Stimulated activated CD4-positive, alpha-beta T cell treated with anti-CD3 and anti-CD28 coated beads, Interleukin-1b, Interleukin-23, amount 100 ng/mL, for 1 hour (primary cell): ENCODE measurements at places on chromosomes 7 and 10.

- DNase-seq, result no peak
Measured at GRCh38 chr10:131310551-131311401, 745 bp downstream of the TCERG1L start.

GRCh38 chr7:114426382-114426781 is 11.8 kb downstream of the FOXP2 start:
- DNase-seq, result no peak

DNA sequence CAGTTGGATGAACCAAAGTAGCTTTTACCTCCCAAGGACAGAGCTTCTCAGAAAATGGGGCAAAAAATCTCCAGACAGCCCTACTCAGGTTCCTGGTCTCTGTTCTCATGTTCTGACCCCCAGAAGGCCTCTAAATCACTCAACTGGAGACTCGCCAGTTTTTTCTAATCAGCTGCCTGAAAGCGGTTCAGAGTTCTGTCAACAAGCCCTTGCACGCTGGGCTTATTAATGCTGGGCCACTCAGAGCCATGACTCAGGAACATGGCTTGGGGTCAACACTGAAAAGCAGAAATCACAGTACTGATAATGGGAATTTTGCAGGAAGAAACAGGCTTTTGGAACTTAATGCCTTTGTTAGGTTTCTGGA is 15.3 kb downstream of the ECHDC3 start:
- no peak for DNase-seq

DNA sequence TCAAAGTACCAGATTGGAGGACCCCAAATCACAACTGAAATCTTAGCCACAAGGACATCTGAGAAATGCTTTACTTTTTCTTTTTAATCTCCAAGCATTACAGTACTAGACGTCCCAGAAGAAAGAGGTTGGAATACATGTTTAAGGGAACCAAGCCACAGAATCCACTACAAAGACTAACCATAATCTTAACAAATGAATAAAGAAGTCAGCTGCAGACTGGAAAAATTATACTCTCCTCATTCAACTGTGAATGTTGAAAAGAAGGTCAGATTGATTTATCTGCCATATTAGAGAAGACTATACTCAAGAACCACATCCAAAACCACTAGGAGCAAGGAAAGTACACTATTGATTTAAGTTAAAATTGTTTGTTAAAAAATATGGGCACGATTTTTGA is 102.1 kb upstream of the ABCB5 start:
- DNase-seq, result no peak

- DNase-seq, result no peak
Measured at GRCh38 chr10:125521721-125522680, 161.0 kb downstream of the TEX36 start.

- DNase-seq, result no peak
Measured at GRCh38 chr10:28906415-28906814, 229.1 kb downstream of the BAMBI start.

GRCh38 chr10:62687230-62687748 is 117.2 kb upstream of the ADO start:
- DNase-seq, result no peak

DNA sequence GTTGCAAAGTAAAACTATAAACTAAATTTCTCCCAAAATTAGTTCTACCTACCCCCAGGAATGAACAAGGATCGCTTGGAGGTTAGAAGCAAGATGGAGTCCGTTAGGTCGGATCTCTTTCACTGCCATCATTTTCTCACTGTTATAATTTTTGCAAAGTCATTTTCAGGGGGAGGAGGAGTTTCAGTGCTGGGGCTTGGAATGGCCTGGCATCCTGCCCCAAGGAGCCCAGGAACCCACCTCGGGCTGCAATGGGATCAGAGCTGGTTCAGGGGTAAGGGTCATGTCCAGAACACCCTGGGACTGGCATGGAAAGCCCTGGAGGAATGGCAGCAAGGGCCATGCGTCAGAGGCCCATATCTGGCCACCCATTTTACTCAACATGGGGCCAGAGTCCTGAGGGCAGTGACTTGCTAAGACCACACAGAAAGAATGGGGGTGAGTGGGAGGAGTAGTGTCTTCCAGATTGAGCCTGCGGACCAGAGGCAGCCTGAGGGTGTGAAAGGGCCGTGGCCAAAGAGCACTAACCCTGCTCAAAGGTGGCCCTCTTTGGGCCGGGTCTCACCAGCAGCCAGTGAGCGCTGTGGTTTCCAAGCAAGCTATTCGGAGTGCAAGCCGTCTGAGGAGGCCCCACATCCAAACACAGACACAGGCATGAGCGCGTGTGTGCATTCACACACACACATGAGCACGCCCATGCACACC is 31.8 kb downstream of the GPRIN2 start:
- DNase-seq, result no peak

DNA sequence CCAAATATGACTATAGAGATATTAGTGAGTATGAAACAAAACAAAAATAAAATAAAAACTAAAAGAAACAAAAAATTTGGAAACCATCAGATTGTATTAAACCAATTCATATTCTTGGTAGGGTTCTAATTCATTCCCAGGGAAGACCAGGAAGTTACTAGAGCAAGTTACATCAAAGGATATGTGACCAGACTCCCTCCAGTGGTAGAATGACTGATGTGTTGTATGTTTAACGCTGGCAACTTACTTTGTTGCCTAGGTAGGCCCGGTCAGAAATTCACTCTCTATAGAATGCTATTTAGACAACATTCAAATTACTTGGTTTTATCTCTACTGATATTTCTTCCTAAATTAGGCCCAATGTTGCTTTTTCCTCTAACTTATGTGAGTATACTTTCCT is 5.2 kb downstream of the PHYHIPL start:
- DNase-seq, result no peak

- DNase-seq, result no peak
Measured at GRCh38 chr10:127298381-127298780, 102.0 kb upstream of the INSYN2A start.

DNA sequence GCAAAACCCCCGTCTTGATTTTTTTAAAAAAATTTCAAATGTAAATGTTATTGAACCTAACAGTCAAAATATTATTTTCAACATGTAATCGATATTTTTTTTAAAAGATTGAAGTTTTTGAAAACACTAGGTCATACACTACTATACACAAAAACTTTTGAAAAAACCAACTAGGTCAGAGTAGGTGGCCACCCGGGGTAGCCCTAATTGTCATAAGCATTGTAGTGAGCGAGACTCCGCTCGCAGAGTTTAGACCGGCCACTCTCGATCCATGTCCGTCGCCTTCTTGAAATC is 417 bp downstream of the RFC2 start:
- no peak for DNase-seq

DNA sequence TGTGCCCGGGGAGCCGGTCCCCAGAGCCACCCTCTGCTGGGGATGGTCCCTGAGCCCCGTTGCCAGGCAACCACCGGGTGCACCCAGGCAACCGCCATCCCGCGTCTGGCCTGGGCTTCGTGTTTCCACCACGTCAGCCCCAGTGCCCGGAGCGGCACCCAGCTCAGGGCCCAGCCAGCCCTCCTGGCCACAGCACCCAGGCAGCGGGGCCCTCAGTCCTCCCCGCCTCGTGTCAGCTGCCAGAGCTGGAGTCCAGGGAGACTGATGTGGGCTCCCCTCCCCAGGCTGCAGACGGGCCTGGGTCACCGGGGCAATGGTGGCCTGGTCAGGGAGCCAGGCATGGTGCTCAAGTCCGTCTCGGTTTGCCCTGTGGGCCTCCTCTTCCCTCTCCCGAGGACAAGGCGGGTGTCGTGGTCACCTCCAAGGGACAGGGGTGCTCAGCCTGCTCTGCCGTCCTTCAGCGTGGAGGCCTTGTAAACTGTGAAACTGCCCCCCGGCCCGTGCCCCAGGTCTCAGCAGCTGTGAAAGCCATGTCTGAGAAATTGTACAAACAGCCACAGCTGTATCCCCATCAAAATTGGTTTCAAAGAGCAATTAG is 72.5 kb downstream of the MICALL2 start:
- DNase-seq, result no peak

DNA sequence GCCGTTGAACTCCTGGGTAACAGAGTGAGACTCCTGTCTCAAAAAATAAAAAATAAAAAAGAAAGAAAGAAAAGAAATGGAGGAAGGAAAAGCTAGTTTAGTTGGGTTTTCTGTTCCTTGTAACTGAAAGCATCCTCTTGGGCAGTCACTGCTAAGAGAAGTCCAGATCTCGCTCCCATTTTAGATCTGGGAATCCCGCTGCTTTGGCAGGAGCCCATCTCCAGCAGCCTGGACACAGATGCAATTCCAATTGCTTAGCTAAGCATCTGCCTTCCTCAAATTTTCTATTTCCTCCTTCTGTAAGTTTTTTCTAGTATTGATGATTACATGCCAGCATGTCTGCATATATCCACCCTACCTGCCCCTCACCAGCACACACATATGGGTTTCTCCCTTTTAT is 54.1 kb downstream of the DENND2A start:
- no peak for DNase-seq

DNA sequence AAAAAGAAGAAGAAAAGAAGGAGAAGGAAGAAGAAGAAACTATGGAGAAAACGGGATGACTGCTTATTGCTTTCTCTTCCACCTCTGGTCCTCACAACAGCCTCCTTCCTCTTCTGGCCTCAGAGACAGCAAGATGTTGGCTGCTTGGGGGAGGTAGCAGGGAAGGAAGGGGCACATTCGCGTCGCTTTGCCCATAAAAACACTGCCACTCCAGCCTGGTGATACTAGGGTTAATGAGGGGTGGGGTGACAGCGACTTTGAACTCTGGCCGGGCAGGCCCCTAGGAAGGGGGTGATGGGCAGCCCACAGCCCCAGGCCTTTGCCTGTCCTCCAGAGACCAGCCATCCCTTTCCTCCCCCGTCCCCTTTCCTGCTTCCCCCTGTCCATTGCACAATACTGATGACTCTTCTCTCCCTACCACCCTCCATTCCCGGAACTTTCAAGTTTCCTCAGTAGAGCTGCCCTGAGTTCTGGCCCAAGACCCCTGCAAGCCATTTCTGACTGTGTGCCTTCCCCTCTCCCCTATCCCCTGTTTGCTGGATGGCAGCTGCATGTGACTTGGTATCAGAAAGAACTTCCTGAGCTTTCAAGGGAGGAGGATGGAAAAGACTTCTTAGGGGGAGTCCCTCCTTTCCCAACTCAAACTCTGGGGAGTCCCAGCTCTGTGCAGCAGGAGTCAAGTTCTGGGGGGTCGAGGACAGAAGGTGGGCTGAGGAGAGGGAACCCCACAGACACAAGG is 2.2 kb upstream of the CUEDC2 start:
- DNase-seq, result no peak

DNA sequence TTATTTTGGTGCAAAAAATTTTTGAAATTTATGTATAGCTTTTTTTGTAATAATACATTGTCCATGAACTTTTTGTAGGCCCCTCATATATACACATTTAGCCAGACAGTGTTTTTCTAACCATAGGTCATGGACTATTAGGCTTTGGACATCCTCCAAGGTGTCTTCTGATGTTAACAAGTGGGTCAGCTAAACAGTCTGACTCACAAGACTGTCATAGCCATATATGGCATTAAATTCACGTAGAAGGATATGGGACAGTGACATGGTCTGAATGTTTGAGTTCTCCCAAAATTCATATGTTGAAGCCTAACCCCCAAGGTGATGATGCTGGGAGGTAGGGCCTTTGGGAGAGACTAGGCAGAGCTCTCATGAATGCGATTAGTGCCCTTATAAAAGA is 14.0 kb upstream of the NUB1 start:
- DNase-seq, result no peak

GRCh38 chr7:145211211-145211610 is 375.4 kb upstream of the TPK1 start:
- DNase-seq, result no peak

GRCh38 chr7:78662939-78663338 is 790.5 kb downstream of the MAGI2 start:
- no peak for DNase-seq

DNA sequence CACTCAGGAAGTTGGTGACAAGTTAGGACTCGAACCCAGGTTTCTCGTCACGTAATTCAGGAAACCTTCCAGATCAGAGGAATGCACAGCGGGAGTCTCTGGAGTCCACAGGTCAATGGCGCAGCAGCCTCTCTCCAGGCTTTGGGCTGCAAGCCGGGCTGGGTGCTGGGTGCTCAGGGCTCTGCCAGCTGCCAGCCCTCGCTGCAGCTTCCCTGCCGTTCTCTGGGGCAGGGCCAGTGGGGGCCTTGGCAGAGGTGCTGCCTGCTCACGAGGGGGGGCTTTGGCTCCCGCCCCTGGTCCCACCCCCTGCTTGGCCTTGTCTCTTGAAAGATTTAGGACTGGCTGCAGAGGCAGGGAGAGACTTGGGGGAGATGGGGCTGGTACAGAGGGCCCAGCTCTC is at the start of gene TACR2:
TSS of gene TACR2 (minus strand) at position 224 of the 400 bp plus-strand sequence. CDS start 595 bp downstream, outside the sequence.
- DNase-seq, result no peak

- no peak for DNase-seq
Measured at GRCh38 chr10:109820620-109821405, 102.5 kb downstream of the XPNPEP1 start.

DNA sequence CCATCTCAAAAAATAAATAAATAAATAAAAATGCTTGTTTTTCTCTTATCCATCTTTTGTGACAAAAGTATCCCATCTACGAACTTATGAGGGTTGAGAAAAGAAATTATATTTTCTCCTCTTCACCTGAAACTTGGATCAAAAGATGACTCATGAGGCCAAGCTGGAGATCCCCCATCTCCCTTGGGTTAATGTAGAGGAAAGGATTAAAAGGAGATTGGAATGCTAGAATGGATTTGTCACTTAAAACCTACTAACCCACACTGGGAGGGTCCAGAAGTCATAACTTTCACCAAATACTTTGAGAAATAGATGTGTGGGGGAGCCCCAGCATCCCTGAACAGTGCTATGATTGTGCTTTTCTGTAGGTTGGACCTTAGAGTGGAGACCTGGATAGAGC is 46.3 kb upstream of the PIK3CG start:
- no peak for DNase-seq

DNA sequence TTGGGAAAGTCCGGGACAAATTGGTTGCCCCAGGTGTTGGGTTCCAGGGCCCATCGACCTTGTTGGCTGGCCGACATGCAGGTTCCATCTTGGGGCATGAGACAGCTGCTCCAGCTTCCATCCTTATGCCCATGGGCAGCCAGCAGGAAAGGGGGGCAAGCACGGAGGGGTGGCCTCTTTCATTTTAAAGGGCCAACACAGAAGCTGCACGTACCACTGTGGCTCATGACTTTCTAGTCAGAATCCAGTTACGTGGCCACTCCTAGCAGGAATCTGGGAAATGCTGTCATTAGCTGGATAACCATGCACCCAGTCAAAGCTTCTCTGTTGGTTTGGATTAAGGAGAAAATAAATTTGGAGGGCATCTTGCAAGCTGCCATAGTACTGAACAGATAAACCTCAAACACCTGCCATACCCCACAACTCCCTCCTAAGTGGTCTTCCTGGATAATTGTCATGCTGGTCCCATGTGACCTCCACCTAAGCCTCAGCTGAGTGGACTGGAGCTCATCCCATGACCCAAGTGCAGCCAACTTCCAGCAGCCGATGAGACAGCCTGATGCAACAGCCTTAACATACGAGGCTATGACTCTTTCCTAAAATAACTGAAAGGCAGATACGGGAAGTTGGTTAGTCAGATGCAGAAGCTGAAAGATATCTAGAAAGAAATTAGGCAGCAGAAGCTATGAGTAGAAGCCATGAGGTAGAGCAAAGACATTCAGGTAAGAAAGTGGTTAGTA is 21.4 kb upstream of the GSDME start:
- DNase-seq, result no peak

GRCh38 chr10:31942892-31943291 is 14.3 kb upstream of the ARHGAP12 start:
- no peak for DNase-seq
